Brain microvascular endothelial cell (primary cell): ENCODE measurements at places on chromosomes 2 and 18.

- peak; percentile 73 for DNase-seq
Observed at GRCh38 chr2:215751200-215751910, 262.0 kb downstream of the MREG start.

- no peak for DNase-seq
Observed at GRCh38 chr2:58334414-58334813, 93.3 kb upstream of the FANCL start.

DNA sequence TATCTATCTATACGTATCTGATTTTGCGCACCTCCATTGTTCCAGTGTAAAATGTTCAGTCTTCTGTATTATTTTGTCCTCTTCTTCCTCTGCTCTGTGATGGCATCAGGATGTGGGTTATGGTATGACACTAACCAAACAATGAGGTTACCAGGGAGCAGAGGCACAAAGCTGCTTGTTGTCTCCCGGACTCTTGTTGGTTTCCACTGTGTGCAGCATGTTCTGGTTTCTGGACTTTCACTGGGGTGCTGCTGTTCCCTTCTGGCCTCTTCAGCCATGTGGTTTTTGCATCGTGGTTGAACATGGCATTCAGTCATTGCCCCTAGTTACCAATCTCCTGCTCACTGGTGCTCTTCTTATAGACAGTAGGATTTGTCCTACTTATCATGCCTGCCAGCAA is 665.9 kb downstream of the CBLN2 start:
- no peak for DNase-seq

- DNase-seq: no peak
Observed at GRCh38 chr2:120910956-120911951, 175.6 kb downstream of the GLI2 start.

DNA sequence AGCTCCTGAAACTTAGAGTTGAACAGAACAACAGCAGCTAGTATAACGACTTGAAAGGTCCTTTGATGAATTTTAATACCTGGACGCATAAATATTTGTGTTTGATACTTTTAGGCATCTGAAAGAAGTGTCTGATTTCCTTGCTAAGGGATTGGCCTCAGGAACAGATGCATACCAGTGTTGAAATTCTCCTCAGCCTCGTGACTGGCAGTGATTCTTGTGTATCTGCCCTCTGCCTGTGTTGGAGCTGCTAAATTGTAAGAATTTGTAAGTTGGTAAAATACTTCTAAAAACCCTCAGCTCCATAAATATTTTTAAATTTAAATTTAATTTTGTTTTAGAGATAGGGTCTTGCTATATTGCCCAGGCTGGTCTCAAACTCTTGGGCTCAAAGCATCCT is 22.4 kb upstream of the SCYGR1 start:
- DNase-seq: no peak

DNA sequence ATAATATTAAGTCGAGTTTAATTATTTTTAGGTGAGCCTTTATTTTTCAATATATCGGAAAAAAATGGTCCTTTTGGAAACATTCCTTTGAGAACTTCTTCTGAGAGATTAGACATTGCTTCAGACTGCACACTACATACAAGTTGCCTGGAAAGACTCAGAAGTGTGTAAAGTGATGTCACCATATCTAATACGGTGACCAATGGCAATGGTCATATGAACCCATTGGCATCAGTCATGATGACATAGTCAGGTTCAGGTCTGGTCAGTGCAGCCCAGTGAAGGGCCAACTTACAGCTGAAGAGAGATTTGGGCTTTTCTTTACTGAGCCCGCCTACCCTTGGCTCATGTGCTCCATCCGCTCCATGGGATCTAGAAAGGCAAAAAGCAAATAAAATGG is 283.5 kb upstream of the EPAS1 start:
- DNase-seq: no peak

DNA sequence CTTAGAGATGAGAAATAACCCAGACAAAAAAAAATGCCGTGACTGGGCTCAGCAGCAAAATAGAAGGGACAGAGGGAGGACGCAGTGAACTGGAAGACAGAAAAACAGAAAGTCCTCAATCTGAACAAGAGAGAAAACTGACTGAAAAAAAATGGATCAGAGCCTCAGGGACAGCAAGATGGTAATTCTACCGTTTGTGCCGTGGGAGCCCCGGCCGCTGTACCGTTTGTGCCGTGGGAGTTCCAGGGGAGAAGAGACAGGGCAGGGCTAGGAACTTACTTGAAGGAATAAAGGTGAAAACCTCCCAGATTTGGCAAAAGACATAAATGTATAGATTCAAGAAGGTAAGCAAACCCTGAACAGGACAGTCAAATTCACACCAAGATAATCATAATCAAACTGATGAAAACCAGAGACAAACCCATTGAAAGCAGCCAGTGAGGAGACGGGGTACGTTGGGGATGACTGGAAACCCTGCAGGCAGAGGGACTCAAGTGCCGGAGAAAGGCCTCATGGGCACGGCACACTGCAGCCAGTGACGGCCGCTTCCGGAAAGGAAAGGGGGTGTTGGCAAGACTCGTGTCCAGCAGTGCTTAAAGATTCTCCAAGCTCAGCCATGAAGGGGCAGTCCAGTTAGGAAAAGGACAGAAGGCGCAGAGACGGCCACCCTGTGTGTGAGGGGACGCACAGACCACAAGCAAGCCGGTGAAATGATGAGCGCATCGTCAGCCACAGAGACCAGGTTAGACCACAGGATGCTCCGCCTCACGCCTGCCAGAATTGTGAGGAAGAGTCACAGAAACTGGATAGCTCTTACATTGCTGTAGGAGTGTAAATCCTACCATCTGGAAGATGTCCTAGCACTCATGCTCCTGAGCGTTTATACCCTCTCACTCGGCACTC is 40.0 kb upstream of the NFATC1 start:
- no peak for DNase-seq

- no peak for DNase-seq
Observed at GRCh38 chr2:186027922-186028321, 289.3 kb downstream of the FSIP2 start.

DNA sequence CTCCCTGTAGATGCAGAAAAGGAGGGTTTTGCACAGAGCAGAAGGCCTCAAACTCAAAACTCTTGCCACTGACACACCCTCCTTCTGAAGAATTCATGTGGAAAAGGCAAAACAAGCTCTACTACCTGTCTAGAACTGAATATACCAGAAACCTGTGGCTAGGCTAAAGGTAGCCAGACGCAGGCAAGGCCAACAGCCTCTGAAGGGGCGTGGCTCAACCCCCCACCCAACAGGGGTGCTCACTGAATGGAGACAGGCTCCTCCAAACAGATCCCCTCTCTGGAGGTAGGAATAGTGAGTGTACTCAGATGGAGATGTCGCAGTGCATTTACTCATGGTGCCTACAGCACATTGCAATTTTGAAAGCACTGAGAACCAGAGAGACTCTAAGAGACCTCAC is 3.0 kb upstream of the STK17B start:
- no peak for DNase-seq

- DNase-seq: no peak
Observed at GRCh38 chr2:76851000-76851399, 671.2 kb downstream of the LRRTM4 start.

GRCh38 chr2:240290432-240291336 is 144.8 kb upstream of the GPC1 start:
- DNase-seq: no peak
